ENCODE measurements at places on chromosomes 2 and 18.

DNA sequence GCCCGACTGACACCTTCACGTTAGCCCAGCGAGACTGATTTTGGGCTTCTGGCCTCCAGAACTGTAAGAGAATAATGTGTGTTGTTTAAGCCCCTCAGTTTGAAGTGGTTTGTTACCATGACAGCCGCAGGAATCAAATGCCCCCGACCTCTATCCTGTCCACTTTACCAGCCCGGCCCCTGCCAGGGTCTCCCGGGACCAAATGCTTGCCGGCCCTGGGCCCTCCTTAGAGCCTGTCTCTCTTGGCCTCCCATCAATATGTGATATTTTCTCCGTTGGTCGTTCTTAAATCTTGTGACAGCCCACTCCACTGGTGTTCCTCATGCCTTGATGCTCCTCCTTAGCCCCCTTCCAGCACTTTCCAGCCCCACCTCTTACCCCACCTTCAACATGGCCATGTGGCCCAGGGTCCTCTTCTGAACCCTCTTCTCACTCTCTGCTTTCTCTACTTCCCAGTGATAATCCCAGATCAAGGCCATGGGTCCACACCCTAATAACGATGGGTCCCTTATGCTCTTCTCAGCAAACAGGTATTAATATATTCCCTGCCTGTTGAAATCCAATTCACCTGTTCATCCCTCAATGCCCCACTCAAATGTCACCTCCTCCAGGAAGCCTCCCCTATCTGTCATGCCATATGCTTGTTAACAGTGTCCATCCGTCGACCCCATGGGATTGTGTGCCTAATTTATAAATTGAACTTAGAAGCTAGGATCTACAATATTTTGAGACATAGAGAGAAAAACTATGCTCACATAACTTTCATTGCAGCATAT, 192.8 kb downstream of the ZFP36L2 start:
- no peak for DNase-seq

DNA sequence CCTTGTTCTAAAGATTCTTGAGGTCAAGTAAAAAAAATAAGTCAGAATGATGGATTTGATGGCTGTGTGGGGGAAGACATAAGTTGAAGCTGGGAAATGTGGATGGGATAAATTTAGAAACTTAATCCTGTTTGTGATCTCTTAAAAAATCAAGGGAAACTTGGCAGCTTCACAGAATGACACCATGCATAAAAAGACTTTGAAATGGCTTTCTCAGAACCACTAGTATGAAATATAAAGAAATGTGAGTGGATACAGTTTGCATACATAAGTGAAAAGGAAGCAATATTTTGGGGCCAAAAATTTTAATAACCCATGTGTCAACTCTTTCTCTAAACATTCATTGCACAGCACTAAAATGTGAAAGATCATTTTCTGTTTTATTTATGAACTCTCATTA, 21.7 kb downstream of the CDH19 start:
- DNase-seq, result no peak

DNA sequence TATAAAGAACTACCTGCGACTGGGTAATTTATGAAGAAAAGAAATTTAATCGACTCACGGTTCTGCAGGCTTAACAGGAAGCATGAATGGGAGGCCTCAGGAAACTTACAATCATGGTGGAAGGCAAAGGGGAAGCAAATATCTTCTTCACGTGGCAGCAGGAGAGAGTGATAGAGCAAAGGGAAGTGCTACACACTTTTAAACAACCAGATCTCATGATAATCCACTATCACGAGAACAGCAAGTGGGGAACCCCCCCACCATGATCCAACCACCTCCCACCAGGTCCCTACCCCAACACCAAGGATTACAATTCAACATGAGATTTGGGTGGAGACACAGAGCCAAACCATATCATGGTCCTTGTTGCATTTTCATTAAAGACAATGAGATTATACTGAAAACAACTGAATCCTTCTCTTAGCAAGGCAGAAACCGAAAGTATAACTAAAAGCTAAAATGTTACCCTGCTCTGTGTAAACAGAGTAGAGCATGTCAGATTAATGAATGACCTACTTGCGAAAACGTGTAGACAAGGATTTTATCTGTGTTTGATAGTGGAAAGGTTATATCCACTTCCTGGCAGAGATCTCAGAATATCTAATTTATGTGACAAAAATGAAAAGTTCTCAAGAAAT, 60.1 kb upstream of the RBBP8 start:
- no peak for DNase-seq

GRCh38 chr2:201779901-201780673, 646 bp downstream of the ALS2 start:
- DNase-seq, result no peak

DNA sequence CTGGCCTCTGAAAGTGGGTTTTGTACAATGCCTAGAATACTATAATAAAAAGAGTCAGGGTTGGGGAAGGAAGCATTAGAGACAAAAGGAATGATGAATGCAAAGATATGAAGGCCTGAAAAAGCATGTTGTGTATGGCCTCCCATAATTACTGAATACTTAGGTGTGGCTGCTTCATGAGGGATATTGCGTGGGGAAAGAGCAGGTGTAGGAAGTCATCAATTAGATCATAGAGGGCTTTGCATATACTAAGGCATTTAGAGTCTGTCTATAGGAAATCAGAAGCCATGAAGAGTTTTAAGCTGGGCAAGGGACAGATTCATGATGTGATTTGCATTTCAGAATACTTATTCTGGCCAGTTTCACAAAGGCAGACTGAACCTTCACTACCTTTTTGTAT, 48.2 kb downstream of the NCOA1 start:
- no peak for DNase-seq

DNA sequence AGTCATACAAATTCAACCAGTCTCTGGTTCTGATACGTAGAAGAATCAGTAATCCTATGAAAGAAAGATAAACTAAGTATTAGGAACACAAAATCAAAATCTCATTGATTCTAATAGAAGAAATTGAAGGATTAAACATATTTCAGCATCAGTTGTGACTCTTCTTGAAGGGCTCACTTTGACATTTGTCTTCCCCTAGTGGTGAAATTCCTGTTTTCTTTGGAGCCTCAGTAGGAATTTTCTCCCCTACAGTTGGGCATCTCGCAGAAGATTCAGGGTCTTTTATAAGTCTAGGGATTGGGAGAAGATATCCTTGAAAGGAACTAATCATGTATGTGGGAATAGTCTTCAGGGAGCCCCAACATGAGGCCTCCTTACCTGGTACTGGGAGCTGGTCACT, 2.8 kb upstream of the CRYGB start:
- no peak for DNase-seq

GRCh38 chr2:86832334-86833096, 29.2 kb downstream of the CD8B start:
- DNase-seq, result no peak

- no peak for DNase-seq
Observed at GRCh38 chr2:43415592-43415991, 180.2 kb downstream of the THADA start.

DNA sequence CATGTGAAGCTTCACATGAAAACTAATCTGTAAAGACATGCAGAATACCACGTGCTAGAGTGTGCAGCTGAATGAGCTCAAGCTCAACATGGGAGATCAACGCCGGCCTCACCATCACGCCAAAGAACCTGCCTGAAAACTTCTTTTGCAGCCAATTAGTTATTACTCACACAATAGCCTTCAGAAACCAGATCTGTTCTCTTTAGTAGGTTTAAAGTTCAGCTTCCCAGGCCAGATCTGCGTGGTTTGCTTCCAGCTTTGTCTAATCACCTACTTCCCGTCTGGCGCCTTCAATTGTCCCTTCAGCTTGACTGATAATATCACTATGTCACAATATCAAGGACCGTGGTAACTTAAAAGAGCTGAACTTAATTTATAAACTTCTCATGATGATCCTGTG, 68.0 kb upstream of the ZNF236 start:
- no peak for DNase-seq

DNA sequence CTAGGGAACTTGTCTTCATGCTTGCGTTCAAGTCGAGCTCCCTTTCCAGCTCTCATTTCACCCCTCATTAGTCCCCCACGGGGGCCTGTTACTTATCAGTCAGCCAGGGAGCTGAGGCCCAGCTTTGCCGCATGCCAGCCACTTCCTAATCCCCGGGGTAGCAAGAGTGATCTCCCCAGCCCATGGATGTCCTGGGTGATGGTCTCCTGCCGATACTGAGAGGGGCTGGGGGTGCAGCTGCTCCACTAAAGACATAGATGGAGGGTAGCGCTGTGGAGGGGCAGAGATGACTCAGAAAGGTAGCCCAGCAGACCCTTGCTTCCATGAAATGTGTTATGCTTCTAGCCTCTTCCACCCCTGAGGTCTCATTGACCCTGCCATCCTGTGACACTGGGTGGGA, 314.0 kb upstream of the EPAS1 start:
- no peak for DNase-seq

DNA sequence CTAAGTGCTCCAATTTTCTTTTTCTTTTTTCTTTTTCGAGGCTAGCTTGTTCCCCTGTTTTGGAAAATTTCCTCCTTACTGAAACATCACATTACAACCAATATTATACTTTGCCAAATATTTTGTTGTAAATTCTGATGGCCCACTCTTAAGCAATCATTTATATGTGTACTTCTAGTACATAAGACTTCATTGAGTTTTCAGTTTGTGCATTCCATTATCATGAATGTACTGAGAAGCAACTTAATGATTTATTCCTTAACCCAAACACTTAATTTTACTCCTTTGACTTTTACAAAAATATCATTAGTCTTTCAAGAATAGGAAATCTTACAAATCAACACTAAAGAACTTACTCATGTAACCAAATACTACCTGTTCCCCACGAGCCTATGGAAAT, 242.4 kb downstream of the ARHGAP15 start:
- no peak for DNase-seq

GRCh38 chr2:88165332-88166003, 4.7 kb upstream of the THNSL2 start:
- DNase-seq, result no peak

- DNase-seq, result no peak
Observed at GRCh38 chr2:32712870-32713269, 85.0 kb downstream of the TTC27 start.

DNA sequence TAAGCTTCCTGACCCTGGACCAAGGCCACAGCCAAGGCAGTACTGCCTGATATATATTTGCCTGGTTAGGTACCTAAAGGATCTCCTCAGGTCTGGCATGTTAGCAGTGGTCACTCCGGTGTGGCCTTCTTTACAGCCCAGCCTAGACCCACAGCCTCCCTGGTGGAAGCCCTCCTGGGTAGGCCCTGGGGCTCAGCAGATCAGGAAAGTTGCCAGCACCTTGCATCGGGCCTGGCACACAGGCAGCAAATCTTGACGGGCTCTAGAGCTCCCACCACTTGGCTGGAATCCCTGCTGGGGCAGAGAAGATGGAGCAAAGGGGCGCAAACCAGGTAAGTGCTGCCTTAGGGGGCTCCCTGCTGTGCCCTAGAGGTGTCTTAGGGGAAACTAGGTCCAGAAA, 40.9 kb upstream of the ATP6V1B1 start:
- DNase-seq, result no peak

- DNase-seq, result no peak
Observed at GRCh38 chr2:117693651-117694050, 120.8 kb upstream of the DDX18 start.

DNA sequence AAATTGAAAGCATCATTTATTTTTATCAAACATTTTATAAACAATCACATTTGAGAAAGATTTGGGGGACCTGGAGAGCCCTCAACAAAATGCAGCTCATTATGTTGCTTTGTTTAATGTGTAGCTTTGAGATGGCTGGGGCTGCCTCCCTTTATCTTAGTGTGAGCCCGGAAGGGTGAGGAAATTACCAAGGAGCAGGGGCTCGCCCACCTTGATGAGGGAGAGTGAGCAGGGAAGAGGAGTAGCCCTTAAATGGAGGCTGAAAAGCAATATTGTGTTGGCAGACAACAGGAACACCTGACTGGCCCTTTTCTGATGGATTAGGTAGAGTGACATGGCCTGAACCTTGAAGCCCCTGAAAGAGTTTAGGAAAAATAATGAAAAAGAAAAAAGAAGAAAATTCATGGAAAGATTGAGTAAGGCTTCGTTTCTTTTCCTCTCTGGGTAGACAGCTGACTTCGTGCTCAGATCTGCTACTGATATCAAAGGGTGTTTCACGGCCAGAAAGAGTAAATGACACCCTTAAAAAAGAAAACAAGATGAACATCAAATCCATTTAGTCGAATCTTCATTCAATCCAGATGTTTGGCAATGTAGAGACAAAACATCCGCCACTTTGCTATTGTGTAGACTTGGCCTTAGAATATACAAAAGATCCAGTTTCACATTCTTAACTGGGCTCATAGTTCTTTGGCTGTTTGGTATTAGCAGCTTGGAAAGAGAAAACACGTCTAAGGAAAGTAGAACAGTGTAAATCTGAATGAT, 206.5 kb upstream of the TCF4 start:
- no peak for DNase-seq

- DNase-seq, result no peak
Observed at GRCh38 chr18:75158465-75159237, 50.3 kb downstream of the PTGR3 start.

DNA sequence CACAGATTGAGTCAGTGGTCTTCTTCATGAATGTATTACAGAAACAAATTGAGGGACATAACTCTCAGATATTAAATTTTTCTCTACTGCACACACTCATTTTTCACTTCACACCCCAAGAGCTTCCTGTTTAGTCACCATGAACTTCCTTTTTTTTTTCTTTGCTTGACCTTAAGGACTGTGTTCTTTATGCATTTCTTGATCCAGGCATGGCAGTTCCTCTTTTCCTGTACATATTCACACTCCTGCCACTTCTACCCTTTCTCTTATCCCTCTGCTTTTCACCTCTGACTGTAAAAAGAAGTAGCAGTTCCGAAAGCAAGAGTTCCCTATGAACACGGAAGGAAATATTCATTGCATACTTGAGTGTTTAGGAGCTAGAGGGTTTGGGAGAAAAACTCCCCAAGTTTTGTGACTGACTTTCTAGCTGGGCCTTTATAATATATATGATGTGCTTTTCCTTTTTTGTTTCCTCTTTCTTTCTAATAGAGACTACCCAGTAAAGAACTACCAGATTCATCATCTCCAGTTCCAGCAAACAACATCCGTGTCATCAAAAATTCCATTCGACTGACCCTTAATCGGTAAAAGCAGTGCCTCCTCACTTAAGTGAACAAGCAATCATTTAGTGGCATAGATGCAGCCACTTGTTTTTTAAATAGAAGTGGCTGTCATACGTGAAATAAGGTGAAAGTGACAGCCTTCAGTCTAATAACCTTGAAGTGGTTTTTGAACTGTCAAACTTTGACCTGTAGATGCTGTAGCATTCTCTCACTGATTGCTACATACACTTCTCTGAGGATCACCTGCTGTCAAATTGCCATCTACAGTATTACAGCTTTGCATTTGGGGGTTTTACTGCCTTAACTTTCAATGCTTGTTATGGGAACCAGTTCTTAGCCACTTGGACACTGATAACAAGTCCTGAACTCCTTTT, 40.8 kb downstream of the PAPOLG start:
- DNase-seq, result no peak

DNA sequence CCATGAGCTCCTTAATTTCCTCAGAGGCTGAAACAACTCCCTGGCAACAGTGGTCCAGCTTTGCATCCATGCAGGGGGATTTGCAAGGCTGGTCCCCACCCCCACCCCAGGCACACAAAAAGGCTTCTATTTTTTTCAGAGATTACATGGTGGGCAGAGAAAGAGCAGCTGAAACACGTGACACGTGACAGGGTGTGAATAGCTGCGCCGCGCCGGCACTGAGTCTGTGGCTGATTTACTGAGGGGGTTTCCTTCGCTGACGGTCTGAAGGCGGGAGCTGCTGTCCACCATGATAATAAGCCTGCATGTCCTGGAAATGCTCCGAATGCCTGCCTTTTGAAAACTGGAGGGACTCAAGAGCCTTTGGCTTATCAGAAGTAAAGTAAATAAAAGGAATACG, 50.7 kb upstream of the APCDD1 start:
- no peak for DNase-seq

GRCh38 chr2:190822043-190822442, 58.6 kb upstream of the GLS start:
- DNase-seq, result no peak
